EH (cell line): ENCODE measurements at places on chromosomes 12 and 14.
A peak's percentile ranks its signal among the peaks of the same experiment; 100 is the strongest.

GRCh38 chr14:54603362-54603761 is 36.4 kb downstream of the SAMD4A start:
- DNase-seq, result peak; percentile 72

- peak; percentile 1 for DNase-seq
Measured at GRCh38 chr12:18612971-18613370, 124.8 kb downstream of the PLCZ1 start.

DNA sequence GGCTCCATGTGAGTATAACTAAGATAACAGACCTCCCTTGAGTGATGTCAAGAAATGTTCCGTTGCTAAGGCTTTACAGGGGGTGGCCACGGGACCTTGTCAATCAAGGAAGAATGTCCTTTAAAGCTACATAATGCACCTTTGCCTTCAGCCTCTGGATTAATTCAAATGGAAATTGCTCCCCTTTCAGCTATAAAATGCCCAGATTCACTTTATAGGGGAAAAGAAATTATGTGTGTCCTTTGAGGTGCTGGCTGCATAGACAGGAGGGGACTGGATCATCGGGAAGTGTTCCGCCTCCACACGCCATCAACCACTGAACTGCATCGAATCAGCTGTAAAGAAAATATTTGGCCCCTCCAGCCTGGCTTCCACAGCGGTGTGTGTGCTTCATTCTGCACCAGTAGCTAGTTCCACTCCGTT is 415.4 kb downstream of the DPF3 start:
- no peak for DNase-seq

DNA sequence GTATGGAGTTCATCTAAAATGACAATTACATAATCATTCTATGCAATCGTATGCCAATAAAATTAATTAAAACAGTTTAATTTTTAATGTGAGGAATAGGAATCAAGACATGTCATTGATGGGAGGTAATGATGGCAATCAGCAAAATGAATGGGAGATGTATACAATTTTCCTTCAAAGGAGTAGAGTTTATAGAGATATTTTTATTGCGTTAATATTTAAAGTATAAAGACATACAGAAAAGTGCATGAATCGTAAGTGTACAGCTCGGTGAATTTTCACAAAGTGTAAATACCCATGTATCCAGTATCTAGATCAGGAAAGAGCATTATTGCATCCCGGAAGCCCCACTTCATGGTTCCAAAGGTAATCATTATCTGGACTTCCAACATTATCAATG is 1.2 kb downstream of the MIPOL1 start:
- DNase-seq, result no peak

DNA sequence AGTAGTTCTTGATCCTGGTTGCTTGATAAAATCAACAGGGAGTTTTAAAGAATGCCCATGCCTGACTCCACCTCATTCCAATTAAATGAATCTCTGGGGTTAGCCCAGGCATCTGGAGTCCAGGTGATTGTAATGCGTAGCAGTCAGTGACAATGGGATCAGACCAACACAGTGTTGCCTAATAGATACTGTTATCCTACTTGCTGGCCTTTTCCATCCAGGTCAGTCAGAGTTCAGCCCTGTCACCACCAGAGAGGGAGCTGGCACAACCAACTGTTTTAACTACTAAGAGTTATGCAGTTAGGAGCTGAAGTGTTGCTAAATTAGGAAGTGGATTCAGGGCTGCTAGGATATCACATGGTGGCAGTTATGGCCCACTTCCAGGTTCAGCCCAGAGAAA is 107.1 kb downstream of the GPR135 start:
- peak; percentile 83 for DNase-seq

DNA sequence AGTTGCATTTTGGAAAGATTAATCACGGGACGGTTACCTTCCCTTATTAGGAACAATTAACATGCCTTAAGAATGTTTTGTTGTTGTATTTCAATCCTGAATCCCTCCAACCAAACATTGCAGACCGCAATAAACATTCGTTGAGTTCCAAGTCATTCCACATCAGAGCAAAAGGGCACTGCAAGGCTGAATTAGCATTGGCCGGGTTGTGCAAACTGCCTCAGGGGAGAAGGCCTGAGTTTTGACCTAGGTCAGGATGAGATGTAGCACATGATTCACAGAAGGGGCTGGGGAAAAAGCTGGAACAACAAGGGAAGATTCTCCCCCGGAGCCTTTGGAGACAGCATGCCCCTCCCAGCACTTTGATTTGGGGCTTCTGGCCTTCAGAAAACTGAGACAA is 82.1 kb upstream of the BDKRB2 start:
- peak; percentile 93 for DNase-seq

DNA sequence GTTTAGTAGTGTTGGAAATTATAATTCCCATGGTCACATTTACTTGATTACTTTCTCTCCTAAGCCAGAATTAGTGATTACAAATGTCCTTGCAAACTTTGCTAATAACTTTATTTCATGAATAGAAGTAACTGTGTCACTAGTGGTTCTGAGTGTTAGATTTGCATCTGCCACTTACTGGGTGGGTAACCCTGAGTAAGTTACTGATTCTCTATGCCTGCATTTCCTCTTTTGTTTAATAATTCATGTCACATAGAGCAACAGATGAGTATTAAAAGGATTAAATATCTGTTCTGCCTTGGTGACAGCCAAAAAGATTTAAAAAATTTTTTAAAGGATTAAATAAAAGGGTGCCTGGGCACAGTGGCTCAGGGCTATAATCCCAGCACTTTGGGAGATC is 78.6 kb downstream of the BHLHE41 start:
- DNase-seq, result no peak

GRCh38 chr14:51578853-51579252 is 72.9 kb upstream of the FRMD6 start:
- DNase-seq, result no peak

DNA sequence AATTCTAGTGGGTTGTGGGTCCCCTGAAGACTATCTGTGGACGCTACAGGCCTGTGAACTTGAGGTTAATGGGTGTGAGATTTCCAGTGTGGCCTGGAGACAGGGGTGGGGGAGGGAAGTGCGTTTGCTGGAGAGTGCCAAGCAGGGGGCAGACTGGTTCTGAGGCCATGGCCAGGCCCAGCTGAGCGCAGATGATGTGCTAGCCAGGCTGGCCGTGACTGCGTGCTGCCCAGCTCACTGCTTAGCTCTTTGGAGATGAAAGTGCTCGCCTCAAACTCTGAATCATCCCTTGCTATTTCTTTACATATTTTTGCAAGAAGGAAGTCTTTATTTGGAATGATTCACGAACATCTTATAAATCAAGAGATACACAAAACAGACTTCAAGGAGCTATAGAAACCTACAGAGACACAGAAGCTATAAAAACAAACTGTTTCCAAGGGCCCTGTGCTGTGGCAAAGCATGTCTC is 75.2 kb upstream of the PLEKHG3 start:
- peak; percentile 99 for DNase-seq

- DNase-seq, result no peak
Measured at GRCh38 chr14:79011920-79012204, 841.7 kb downstream of the NRXN3 start.

DNA sequence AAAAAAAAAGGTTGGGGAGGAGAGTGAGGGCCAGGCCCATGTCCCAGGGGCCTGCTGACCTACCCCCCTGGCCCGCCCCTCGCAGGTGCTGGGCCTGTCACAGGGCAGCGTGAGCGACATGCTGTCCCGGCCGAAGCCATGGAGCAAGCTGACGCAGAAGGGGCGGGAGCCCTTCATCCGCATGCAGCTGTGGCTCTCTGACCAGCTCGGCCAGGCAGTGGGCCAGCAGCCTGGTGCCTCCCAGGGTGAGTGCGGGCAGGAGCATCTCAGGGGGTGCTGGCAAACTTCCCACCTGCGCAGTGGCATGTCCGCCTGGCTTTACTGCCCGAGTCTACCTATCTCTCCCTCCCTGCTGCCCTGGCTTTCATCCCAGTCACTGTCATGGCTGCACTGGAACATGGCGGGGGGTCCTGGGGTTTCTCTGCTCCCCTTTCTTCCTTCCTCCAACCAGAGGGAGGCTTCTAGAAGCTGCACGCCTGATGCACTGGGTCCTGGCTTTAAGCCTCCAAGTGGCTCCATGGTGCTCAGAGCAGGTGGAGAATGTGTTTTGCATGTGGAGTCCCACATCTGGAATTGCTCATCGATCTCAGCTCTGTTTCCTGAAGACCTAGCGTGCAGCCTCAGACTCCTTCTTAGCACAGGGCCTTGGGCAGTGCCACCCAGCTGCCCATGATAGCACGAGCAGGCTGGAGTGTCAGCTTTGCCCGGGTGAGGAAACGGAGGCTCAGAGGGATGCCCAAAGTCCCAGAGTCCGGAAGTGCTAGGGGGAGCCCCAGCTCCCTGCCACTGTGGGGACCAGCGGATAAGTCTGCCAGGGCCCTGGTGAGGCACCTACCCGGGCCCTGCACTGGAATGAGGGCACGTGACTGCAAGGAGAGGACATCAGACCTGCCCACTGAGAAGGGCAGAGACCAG is 46.3 kb downstream of the PHETA1 start:
- no peak for DNase-seq

DNA sequence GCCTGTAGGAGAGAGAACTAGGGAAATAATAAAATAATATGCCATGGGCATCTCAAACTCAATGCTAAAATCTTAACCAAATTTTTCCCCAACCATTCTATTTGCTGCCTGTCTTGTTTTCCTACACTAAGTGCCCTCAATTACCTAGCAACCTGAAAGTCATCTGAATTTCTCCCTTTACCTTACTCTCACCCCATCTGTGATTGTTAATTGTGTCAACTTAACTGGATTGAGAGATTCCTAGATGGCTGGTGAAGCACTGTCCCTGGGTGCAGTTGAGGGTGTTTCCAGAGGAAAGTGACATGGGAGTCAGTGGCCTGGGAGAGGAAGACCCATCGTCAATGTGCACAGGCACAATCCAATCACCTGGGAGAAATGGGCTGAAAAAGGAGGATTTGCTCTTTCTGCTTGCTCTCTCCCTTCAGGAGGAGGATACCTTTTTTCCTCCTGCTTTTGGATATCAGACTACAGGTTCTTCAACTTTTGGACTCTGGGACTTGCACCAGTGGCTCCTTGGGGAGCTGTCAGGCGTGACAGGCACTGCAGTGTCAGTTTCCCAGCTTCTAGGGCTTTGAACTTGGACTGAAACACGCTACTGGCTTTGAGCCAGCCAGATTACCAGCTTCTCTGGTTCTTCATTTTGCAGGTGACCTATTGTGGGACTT is 100.1 kb downstream of the PPP1R12A start:
- DNase-seq, result no peak

DNA sequence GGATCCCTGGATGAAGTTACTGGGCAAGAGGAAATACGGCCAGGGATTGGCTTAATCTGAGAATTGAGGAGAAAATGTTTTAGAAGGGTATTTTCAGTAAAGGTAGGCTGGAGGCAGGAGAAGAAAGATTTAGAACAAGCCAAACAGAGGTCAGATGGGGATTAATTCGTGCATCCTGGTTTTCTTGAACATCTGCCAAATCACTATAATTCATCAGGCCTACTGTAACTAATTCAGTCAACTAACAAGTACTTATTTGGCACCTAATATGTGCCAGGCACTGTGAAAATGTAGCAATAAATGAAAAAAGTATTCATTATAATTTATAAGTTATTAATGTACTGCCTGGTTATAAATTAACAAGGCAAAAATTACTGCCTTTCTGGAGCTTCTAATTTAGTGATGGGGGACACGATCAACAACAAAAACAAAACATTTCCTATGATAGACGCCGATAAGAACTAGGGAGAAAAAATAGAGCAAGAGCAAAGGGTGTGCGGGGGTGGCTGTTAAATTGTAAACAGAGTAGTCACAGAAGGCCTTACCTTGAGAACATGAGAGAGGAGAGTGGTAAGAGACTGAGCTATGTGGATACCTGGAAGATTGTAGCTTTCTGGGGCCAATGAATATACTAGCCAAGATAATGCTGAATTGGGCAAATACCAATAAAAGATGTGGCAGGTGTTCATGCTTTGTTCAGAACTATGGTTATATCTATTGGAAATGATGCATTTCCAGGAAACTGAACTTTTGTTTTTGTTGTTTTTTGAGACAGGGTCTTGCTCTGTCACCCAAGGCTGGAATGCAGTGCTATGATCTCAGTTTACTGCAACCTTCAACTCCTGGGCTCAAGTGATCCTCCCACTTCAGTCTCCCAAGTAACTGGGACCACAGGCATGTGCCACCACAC is 34.0 kb downstream of the DUSP16 start:
- DNase-seq, result peak; percentile 6

DNA sequence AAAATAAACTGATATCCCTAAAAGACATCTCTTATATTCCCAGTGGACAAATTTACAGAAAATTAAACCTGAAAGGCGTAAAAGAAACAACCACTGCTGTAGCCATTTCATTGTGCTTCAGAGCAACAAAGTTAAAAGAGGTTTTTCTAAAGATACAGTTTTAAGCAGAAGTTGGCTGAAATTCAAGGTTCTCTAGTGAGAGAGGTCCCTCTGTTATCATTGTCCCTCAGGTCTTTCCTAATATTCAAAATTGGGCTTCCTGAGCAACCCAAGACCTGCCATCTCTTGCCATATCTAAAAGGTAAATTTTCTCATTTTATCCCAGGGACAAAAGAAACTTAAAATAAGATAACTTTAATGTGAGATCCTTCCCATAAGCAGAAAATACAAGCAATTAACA is 10.7 kb upstream of the SOS2 start:
- no peak for DNase-seq

DNA sequence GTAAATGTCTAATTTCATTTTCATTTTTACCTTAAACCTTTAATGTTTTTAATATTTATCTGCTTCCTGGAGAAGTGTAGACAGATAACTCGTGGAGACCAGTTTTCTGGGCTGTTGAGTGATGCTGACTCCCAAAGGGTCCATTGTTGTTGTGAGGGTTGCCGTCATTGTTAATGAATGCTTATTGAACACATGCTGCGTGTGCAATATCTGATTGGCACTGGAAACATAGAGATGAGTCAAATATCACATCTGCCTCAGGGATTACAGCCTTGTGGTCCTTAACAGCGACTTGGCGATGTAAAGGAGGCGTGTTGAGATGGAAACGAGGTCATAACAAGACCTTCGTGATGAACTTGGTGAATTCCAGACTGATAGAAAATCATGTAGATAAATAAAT is 85.9 kb downstream of the FBXW8 start:
- no peak for DNase-seq

DNA sequence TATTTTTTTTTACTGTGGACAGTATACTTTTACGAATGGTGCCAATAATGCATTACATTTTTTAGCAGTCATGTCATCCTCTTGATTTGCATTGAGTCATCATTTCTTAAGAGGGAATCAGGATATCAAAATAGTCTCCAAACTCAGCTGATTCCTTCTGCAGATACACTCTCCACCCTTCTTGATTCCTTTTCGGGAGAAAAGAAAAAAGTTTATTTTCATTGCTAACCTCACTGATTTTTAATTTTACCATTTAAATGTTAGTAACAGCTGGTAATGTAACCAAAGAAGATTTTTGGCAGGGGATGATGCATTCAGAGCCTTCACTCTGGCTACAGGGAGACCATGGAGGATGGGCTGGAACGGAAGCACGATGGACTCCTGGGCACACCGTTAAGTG is 47.5 kb downstream of the MRPL42 start:
- peak; percentile 90 for DNase-seq

- DNase-seq, result no peak
Measured at GRCh38 chr12:1147821-1148220, 156.8 kb downstream of the ERC1 start.
